ENCODE measurements at places on chromosomes 2 and 18. TPM values are rescaled to one million over a fixed set of nuclear protein-coding genes. Genes with fewer than 3 reads are reported as not detected.

GRCh38 chr2:148965623-148966437 lies 72.7 kb upstream of the LYPD6B start:
- H3K4me3 ChIP-seq, result no peak overlapping the region
- H3K27ac ChIP-seq, result no peak overlapping the region
- DNase-seq, result no peak
- no peaks in the 10 kb centered on the region for H3K27me3 ChIP-seq
- H3K36me3 ChIP-seq, result no peaks in the 10 kb centered on the region
- H3K4me1 ChIP-seq, result peaks cover 16% of the 10 kb centered on the region

DNA sequence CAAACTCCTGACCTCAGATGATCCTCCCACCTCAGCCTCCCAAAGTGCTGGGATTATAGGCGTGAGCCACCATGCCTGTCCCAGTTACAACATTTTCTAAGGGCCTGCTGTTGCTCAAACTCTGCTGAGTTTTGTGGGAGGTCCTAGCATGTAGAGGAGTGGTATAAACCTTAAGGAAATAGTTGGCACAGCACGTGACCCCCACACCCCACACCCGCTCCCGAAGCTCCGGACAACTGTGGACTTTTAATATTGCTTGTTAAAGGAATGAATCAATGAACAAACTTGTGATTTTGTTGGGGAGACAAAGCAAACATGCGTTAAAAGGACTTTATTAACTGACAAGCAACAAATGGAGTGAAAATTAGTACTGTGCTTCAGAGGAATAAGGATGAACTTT lies 137.8 kb upstream of the GATA6 start:
- peaks cover 6% of the 10 kb centered on the region for H3K4me1 ChIP-seq
- H3K4me3 ChIP-seq, result no peak overlapping the region
- DNase-seq, result no peak
- no peak overlapping the region for H3K27ac ChIP-seq
- H3K36me3 ChIP-seq, result no peaks in the 10 kb centered on the region
- H3K27me3 ChIP-seq, result no peaks in the 10 kb centered on the region

- H3K4me3 ChIP-seq, result no peak overlapping the region
- DNase-seq, result no peak
- H3K36me3 ChIP-seq, result no peaks in the 10 kb centered on the region
- H3K4me1 ChIP-seq, result no peaks in the 10 kb centered on the region
- H3K27ac ChIP-seq, result no peak overlapping the region
These were observed 131.3 kb upstream of the TWIST2 start for GRCh38 chr2:238716585-238716984.

The GAD1 gene
- total RNA-seq, result not detected

The GAREM1 gene
- 13.4 TPM for total RNA-seq

The FSHR gene
- not detected for total RNA-seq

Measured in upper lobe of left lung (tissue), 6 donors.